ENCODE measurements at places on chromosomes 12 and 14.

DNA sequence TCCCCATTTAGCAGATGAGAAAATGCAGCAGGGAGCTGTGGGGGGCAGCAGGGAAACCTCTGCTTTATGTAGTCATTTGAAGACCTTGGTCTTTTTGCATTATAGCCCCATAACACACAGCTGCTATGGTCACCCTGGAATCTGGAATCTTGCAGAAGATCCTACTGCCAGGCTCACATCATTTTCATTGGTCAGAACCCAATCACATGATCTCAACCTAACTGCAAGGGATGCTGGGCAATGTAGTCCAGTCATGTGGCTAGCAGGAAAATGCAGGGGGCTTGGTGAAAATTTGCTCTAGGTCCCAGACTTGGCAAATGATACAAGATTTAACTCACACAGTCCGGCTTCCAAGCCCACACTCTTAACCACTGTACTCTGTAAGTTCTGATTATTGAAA is 1028.7 kb downstream of the AACS start:
- no peak for DNase-seq

- DNase-seq = no peak
These were observed 179.6 kb downstream of the ADGRD1 start for GRCh38 chr12:131133015-131133905.

DNA sequence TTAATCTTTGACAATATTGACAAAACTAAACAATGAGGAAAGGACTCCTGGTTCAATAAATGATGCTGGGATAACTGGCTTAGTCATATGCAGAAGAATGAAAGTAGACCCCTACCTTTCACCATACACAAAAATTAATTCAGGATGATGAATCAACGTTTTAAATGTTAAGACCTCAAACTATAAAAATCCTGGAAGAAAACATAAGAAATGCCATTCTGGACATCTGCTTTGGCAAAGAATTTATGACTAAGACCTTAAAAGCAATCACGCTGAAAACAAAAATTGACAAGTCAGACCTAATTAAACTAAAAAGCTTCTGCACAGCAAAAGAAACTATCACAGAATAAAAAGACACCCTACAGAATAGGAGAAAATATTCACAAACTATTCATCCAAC is 97.4 kb downstream of the LMNTD1 start:
- DNase-seq = no peak

DNA sequence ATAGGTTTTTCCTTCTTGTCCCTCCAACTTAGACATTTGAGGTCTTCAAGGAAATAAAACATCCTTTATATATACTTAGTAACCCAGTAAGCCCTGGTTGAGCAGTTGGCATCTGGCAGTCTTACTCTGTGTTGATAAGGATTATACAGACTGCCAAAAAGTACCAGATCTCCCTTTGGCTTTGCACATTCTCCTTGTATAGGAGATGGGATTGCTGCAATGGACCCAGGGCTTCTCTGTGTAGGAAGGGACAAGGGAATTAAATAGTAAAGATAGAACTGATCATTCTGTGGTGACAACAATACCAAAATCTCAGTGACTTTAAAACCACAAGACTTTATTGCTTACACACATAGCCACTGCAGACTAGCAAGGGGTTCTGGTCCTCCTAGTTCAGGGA is 180.1 kb upstream of the CCDC196 start:
- DNase-seq = no peak

GRCh38 chr14:97634751-97635150 is 837.6 kb downstream of the VRK1 start:
- DNase-seq = peak; percentile 29

DNA sequence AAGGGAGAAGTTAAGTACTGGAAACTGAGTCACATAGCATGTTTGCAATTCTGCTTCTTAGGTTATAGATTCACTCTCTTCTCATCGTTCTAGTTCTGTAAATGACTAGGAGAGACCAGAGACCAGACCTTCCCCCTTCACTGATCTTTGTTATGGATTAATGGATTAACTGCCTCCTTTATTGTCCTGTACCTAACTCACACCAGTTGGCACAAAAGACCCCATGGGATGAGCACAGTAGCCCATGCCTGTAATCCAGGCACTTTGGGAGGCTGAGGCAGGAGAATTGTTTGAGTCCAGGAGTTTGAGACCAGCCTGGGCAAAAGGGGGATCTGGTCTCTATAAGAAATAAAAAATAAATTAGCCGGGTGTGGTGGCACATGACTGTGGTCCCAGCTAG is 20.8 kb downstream of the BCAT1 start:
- DNase-seq = no peak

DNA sequence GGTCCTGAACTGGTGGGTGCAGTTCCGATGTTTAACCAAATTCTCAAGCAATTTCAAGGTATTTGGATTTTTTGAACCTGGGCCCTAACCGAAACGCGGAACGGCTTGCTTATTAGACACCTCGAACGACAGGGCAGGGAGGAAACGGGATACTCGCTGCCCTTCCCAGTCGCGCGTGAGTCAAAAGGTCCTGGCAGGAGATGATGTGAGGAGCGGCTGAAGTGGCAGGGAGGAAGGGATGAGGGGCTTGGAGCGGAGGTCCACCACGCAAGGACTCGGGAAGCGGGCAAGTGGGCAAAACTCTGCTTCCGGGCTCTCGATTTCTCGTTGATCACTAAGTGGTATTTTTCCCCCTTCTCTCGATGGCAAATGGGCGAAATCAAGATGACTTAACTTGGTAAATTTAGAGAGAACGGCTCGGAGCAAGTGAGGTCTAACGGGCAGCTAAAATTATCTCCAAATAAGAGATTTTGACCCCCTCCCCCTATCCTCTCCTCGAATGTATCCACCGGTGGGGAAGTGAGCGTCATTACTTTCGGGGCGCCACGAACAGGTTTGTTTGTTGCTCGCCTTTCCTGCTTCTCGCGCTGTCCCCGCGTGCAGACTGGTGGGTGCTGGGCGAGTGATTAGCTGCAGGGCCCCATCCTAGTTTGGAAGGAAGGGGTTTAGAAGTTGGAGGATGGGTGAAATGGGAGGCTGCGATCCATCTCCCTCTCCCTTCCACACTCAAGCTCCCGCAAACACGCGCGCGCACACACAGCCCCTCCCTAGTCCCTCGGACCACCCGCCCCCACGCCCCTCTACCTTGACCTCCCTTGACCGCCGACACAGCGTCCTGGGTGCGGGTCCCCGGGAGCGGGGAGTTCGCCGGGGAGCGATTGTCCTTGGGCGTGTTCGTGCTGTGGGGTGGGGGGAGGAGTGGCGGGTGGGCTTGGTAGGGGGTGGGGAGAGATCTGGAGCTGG is 986 bp upstream of the NTF3 start:
- no peak for DNase-seq

GRCh38 chr12:599756-600155 is 63.5 kb downstream of the NINJ2 start:
- DNase-seq = no peak
